ENCODE measurements at places on chromosomes 16 and 17.

DNA sequence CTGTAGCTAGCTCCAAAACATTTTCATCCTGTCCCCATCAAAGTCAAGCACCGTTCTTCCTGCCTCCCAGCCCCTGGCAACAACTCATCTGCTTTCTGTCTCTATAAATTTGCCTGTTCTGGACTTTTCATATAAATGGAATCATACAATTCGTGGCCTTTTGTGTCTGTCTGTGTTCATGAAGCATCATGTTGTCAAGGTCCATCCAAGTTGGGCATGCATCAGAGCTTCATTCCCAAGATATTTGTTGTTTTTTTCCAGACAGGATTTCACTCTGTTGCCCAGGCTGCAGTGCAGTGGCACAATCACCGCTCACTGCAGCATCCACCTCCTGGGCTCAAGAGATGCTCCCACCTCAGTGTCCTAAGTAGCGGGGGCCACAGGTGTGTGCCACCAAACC is 5.9 kb downstream of the SLC5A10 start:
- DNase-seq, result no peak

DNA sequence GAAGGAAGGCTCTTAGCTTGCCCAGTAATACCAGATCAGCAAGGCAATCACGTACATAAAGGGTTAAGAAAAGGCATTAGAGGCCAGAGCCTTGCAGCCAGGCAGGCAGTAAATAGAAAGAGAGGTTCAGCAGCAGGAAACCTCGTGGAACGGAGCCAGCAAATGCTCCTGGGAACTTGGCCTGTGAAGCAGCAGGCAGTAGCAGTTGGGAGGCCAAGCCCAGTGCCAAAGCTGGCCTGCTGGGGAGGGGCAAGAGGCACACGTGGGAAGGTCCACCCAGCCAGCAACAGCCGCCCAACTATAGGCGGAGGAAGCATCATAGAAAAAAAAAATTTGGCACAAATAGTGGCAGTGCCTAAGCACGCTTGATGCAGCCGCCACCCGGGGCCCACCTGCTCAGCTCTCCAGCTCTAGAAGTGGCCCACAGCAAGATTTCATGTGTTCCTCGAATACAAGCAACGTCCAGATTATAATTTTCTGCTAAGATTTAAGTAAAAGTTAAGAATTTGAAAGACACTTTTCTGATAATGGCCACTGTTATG is 2339.5 kb downstream of the TP53TG3F start:
- DNase-seq, result peak; percentile 86

DNA sequence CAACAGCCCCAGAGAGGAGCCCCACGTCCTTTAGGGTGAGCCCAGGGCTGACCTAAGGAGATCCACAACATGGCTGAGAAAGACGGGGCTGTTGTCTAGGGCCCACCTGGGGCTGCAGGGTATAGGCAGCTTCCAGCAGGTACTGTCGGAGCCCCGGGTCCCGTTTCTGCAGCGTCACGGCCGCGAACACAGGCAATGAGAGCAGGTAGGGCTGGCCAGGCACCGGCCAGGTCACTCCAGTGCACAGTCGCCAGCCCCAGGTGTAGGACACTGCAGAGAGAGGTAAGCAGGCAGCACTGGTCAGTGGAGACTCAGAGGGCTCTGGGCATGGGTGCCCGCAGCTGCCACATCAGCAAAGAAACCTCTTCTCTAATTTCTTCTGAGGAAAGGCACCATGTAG is 115.2 kb downstream of the LITAF start:
- DNase-seq, result no peak

- no peak for DNase-seq
Measured at GRCh38 chr16:27676839-27677238, 126.9 kb downstream of the KATNIP start.

DNA sequence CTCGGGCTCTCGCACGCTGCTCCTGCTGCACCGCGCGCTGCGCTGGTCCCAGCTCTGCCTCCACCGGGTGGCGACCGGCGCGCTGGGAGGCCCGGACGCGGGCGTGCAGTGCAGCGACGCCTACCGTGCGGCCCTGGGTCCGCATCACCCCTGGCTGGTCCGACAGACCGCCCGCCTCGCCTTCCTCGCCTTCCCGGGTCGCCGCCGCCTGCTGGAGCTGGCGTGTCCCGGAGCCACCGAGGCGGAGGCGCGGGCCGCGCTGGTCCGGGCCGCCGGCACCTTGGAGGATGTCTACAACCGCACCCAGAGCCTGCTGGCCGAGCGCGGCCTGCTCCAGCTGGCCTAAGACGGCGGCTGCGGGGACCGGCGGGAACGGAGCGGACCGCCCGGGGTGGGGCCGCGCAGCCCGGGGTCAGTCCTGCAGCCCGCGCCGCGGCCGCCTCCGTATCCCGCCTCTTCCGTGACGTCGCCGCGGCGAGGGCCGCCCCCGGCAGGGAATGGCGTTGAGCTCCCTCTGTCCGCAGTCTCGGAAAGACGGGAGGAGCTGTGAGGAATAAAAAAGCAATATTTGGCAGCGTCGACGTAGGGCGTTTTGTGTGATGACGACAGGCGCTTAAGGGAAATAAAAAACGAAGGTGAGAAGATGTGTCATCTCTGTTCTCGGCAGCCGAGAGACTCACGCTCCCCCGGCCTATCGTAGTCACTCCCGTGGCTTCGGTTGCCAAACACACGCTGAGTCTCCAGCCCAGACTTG is 1.4 kb downstream of the GLTPD2 start:
- DNase-seq, result peak; percentile 60

DNA sequence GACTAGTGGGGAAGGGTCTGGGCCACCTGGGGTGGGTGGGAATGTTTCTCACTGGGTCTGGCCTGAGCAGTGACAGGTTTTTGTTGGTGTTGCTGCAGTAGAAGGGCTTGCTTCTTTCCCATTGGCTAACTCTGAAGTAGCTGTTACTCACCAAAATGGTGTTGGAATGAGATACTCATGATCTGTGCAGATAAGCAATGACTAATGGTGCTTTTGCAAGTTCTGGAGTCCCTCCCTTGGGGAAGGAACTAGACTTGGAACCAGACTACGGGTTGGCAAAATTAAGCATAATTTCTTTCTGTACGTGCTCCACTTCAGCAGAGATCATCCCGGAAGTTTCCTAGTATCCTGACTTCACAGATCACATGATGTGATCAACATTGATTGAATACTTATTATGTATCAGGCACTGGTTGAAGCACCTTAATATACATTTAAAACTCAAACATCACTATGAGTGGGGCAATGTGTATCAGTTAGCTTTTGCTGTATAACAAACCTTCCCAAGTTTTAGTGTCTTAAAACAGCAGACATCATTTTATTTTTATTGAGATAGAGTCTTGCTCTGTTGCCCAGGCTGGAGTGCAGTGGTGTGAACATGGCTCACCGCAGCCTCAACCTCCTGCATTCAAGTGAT is 30.1 kb downstream of the CHP2 start:
- DNase-seq, result no peak

DNA sequence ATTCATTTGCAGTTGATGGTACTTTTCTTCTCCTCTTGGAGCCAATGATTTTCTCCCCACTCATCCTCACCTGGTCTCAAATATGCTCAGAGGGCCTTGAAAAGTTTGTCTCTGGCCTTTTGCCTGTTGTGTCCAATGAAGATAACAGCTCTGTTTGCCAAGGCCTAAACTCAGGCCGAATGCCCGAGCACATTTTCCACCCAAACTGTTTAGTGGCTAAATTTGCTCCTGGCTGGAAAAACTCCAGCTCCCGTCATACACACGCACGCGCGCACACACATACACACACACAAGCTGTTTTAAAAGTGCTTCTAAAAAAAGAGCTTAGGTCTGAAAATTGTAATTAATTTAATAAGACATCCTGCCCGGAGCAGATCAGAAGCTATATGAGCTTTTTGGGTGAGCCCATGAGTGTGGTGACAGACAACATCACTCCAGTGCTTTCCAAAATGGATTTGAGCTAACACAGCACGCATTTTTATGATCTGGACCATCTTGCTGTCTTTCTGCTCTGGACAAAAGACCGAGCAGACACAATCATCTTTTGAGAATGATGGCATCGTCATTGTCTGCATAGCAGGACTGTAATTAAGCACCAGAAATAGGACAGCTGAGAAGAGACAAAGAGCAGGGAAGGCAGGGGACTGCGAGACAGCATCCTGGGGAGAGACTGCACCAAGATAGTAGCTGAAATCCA is 48.9 kb downstream of the IRX6 start:
- DNase-seq, result no peak

- DNase-seq, result peak; percentile 96
Measured at GRCh38 chr17:30336369-30337171, 2.7 kb upstream of the TMIGD1 start.

- no peak for DNase-seq
Measured at GRCh38 chr16:9199311-9199710, 107.9 kb downstream of the HAPSTR1 start.

DNA sequence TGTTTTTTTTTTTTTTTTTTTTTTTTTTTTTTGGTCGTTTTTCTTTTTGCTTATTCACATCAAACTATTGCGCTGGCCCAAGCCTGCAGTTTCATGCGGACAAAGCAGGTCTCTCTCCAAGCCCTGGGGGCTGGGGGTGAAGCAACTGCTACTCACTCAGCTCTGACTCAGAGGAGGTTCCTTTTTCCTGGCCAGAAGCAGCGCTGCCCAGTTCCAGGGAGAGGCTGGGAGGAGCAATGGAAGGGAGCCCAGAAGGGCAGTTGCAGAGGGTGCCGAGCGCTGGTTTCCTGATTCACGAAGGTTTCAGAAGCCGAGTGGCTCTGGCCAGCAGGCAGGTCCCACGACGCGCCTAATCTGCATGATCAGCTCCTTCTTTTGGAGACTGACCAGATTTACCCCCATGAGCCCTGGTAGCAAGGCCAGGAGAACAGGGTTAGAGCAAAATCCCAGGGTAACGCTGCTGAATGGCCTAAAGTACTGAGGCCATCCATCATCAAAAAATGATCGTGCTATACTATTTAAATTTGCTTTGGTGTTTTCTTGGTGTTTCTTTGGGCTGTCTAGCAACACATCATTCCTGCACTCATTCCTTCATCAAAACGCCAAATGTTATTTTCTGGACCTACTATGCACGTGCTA is 144.7 kb upstream of the SOX9 start:
- no peak for DNase-seq
